Mesenchymal stem cell (in vitro differentiated cells and primary cell): ENCODE measurements at places on chromosomes 2 and 18.

DNA sequence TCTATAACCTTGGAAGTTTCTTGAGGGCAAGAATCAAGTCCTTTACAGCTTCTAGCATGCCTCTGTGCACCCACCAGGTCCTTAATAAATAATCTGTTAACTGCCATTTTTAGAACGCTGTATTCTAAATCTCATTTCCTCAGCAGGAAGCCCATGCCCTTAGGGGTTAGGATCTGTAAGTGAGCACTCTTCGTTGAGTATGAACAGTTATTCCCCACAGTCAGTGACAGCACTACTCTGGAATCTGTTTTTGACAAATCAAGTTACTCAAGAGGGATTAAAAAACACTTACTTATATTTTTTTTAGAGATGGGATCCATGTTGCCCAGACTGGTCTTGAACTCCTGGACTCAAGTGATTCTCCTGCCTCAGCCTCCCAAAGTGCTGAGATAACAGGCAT is 14.6 kb downstream of the PAIP2B start:
- no peaks in the 10 kb centered on the region for H3K36me3 ChIP-seq
- no peak for DNase-seq
- H3K4me3 ChIP-seq: no peak overlapping the region
- no peaks in the 10 kb centered on the region for H3K4me1 ChIP-seq
- H3K27me3 ChIP-seq: peaks cover 13% of the 10 kb centered on the region
- no peak overlapping the region for H3K27ac ChIP-seq

- no peaks in the 10 kb centered on the region for H3K36me3 ChIP-seq
- H3K4me3 ChIP-seq: no peak overlapping the region
- H3K4me1 ChIP-seq: peaks cover 20% of the 10 kb centered on the region
- peaks cover 69% of the 10 kb centered on the region for H3K27me3 ChIP-seq
Measured at GRCh38 chr2:15736396-15737180, 144.9 kb downstream of the DDX1 start.

GRCh38 chr2:4668381-4668780 is 965.0 kb downstream of the DCDC2C start:
- DNase-seq: no peak
- no peaks in the 10 kb centered on the region for H3K27me3 ChIP-seq
- no peak overlapping the region for H3K27ac ChIP-seq
- H3K4me3 ChIP-seq: no peak overlapping the region

DNA sequence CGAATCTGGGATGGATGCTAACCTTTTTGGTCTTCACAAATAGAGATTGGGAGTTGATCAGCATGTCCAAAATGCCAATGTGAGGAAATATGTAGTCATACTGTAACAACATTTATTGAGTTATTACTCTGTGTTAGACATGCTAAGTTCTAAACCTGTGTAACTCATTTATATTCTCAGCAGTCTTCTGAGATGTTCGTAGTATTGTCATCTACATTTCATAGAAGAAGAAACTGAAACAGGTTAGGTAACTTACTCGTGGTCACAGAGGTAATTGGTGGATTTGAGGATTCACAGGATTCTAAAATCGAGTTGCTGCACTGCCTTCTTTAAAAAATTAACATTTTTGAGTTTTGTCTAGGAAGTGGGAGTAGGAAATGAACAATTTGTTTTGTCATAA is 162.1 kb downstream of the UBE2E3 start:
- H3K27me3 ChIP-seq: no peaks in the 10 kb centered on the region
- DNase-seq: no peak
- H3K4me3 ChIP-seq: no peak overlapping the region
- no peaks in the 10 kb centered on the region for H3K36me3 ChIP-seq
- H3K4me1 ChIP-seq: no peaks in the 10 kb centered on the region
- H3K27ac ChIP-seq: no peak overlapping the region

- H3K27ac ChIP-seq: no peak overlapping the region
- peaks cover 4% of the 10 kb centered on the region for H3K4me1 ChIP-seq
- no peak for DNase-seq
- no peaks in the 10 kb centered on the region for H3K27me3 ChIP-seq
- H3K4me3 ChIP-seq: no peak overlapping the region
- no peaks in the 10 kb centered on the region for H3K36me3 ChIP-seq
Measured at GRCh38 chr2:216014006-216014405, 655 bp upstream of the MREG start.

- no peak overlapping the region for H3K4me3 ChIP-seq
- DNase-seq: no peak
- no peaks in the 10 kb centered on the region for H3K36me3 ChIP-seq
- H3K4me1 ChIP-seq: peaks cover 10% of the 10 kb centered on the region
- no peaks in the 10 kb centered on the region for H3K27me3 ChIP-seq
- no peak overlapping the region for H3K27ac ChIP-seq
Measured at GRCh38 chr2:222949073-222949472, 88.2 kb downstream of the ACSL3 start.

- peaks cover 6% of the 10 kb centered on the region for H3K4me1 ChIP-seq
- H3K27ac ChIP-seq: no peak overlapping the region
- no peak for DNase-seq
Measured at GRCh38 chr2:176099159-176099727, 352 bp upstream of the HOXD12 start.
